Activated T-helper 1 cell treated with anti-CD3 and anti-CD28 coated beads, Interleukin-2, amount 50 U/mL, for 16 hours (primary cell): ENCODE measurements at places on chromosomes 2 and 18.

DNA sequence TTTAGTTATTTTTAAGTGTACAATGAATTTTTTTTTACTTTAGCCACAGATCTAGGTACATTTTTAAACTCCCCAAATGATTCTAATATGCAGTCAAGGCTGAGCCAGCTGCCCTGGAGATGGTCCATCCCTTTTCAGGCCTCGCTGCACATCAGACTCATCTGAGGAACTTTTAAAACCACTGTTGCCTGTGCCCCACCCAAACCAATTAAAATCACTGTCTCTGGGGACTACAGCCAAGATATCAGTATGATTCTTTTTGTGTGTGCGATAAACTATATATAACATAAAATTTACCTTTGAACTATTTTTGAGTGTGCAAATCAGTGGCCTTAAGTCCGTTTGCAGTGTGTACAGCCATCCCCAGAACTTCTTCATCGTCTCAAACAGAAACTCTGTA lies 9.1 kb upstream of the MALT1 start:
- DNase-seq: no peak

- no peak for DNase-seq
These were observed 245.4 kb downstream of the PTPRM start for GRCh38 chr18:7812431-7813063.

DNA sequence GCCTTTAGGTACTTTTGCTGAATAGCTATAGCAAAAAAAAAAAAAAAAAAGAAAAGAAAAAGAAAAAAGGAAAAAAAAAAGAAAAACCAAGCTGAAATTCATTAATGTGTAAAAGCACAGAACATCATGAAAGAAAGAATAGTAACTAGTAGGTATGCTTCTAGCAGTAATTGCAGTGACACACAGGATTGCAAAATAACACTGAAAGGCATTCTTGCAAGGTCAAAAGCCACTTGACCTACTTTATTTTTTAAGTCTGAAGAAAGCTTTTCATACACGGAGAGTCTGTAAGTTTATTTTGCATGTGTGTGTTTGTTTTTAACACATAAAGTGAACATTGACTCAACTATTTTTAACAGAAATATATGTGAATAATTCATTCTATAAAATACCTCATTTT lies 54.4 kb downstream of the DOK6 start:
- DNase-seq: no peak

DNA sequence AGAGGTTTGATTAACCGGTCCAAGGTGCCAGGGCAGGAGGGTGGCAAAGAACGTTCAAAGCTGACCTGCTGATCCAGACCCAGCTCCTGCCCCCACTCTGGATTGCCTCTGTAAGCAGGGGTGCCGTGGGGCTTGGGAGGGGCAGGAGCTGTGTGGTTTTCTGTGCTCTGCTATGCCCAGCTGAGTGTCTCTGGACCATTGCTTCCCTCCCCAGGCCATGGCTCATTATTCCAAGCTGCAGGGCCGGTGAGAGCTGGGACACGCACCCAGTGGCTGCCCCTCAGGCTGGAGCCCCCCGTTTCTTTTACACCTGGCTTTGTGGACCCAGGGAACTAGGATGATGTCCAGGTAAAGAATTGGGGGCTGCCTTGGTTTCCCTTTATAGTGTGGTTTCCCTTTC lies 238.4 kb upstream of the HS6ST1 start:
- no peak for DNase-seq

DNA sequence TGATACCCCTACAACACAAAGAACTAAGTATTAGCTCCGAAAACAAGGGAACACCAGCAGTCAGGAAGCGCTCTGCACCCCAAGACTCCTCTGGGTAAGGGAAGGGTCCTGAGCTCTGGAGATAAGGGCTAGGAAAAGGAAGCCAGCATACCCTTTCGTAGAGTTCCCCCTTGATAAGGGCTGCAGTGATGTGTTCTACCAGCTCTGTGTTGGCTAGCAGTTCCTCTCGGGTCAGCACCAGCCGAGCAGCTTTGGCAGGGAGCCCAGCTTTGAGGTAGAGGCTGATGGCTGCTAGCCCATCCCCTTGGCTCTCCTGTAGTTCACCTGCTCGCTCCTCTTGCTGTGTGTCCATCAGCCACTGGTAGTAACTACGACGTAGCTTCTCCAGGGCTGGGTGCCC lies 18.9 kb downstream of the KRTCAP3 start:
- DNase-seq: no peak

- no peak for DNase-seq
These were observed 267.1 kb downstream of the PRKCE start for GRCh38 chr2:45918463-45919159.

- DNase-seq: no peak
These were observed 131.4 kb downstream of the KCNS3 start for GRCh38 chr2:18009891-18010290.

DNA sequence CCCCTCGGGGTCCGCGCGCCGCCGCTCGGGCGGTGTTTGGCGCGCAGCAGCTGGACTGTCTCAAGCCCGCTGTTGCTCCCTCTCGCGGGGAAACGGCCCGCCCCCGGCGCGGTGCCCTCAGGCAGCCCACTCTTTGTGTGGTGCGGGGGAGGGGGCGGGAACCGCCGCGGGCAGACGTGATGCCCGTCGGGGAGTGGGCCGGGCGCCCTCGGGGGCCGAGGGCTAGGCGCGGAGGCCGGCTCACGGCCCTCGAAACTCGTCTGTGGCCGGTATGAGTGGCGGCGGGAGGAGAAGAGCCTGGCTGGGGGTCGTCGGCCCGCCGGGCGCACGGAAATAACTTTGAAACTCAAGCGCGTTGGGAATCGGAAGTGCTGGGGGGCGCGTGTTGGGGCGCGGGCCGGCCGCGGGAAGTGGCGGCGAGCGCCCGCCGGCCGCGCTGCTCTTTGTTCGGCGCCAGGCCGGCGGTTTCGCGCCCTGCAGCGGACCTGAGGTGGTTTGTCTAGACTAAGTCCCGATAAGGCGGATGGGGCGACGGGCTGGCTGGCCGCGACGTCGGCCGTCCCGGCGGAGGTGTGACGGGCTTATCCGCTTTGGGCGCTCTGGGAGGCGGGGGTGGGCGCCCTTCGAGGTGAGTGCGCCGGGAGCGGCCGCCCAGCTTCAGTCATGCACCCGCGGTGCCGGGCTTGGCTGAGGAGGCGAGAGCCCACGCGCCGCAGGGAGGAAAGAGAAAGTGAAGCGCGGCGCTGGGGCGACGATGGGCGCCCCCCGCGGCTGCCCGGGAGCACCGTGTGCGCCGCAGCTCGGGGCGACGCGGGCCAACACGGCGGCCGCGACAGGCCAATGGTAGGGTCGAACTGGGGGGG lies 679 bp downstream of the PTMA start:
- no peak for DNase-seq

DNA sequence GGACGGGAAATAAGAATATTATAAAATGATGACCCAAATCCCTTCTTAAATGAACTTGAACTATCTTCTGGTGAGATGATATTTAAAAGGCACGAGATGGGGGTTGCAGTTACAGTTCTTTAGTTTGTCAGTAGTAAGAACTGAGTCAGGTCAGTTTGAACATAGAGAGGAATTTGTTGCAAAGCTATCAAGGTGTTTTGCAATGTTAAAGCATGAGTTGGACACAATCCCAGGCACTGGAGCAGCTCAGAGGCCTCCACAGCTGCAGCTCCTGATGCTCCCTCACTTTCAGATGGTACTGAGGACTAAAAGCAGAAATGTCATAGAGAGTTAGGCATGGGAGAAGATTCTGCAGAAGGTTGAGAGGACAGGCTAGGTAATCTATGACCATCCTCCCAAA lies 236.0 kb downstream of the BCL2 start:
- DNase-seq: no peak

DNA sequence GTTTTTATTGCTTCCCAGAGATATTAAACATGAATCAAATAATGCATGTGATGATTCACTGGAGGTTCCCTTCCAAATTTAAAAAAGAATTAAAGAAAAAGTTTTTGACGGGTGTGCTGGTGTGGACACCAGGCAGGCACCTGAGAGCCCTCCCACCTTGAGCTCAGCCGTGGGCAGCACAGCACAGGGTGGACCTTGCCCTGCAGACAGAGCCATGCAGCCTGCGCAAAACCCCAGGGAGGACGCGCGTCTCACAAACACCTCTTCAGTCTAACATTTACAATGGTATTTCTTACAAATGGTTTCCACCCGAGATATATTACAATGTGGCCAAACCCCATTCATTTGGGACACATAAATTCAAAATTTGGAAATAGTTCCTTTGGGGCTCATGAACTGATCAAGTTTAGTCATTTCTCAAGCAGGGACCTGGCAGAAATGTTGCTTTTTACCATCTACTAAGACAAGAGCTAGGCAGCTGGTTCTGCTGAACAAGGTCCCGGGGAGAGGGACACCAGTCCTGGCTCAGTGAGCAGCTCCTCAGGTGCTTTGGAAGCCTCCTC lies 45.4 kb downstream of the ODC1 start:
- DNase-seq: no peak

GRCh38 chr2:235836491-235836911 lies 331.7 kb downstream of the GBX2 start:
- no peak for DNase-seq

GRCh38 chr18:33898427-33898826 lies 320.4 kb downstream of the ASXL3 start:
- DNase-seq: no peak

DNA sequence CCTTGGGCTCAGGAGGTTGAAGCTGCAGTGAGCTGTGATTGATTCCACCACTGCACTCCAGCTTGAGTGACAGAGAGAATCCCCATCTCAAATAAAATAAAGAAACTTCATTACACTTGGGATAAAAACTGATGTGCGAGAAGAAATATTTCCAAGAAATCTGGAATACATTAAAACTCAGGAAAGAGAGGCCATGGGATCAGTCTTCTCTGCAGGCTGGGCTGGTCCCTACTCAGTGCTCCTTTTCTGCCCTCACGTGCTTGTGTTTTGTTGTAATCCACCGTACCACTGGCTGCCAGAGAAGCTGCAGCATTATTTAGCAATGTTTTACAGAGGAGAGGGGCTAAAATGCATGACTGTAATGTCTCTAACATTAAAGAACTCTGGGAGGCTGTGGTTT lies 282.0 kb downstream of the SLC8A1 start:
- DNase-seq: no peak

DNA sequence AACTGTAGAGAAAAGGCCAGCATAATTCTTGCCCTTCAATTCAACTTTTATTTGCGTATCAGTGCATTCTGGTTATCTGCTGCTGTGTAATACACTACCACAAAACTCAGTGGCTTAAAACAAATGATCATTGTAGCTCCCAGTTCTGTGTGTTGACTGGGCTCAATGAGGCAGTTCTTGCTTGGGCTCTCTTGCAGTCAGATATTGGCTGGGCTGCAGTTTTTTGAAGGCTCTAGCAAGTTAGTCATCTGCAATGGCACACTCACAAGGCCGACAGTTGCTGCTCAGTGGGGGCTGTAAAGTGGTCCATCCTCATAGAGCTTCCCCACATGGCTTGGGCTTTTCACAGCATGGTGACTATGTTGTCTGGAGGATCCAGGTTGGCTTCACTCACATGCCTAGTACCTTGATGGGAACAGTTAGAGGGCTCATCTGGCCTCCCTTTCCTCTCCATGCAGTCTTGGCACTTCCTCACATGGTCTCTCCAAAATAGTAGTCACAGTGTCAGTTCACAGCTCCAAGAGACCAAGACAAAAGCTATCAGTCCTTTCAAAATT lies 110.6 kb upstream of the TNP1 start:
- DNase-seq: no peak
